Fibroblast of villous mesenchyme (primary cell): ENCODE measurements at places on chromosomes 7 and 10. TPM values are rescaled to one million over a fixed set of nuclear protein-coding genes. Genes with fewer than 3 reads are reported as not detected.
A peak's percentile ranks its signal among the peaks of the same experiment; 100 is the strongest.

GRCh38 chr10:80579849-80580637, 42.3 kb downstream of the SH2D4B start:
- no peak for DNase-seq

GRCh38 chr7:27104341-27105058, 2.0 kb upstream of the HOXA2 start:
- no peak for DNase-seq

DNA sequence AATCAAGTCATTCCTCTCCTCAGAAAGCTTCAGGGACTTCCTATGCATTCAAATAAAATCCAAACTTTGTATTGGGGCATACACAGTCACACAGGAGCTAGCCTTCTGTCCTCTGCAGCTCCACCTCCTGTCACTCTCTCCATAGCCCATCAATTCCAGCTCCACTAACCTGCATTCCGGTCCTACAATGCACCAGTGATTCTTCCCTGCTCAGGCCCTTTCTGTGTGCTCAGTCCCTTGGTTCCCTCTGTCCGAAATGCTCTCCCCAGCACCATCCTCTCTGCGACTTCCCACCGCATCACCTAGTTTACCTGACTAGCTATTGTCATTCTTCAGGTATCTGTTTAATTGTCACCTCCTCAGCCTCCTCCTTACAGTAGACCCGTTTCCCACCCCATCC, 26.4 kb upstream of the YAE1 start:
- no peak for DNase-seq

- no peak for DNase-seq
Observed at GRCh38 chr7:80411621-80412020, 100.2 kb downstream of the GNAT3 start.

GRCh38 chr7:145539910-145540309, 576.7 kb upstream of the CNTNAP2 start:
- no peak for DNase-seq

DNA sequence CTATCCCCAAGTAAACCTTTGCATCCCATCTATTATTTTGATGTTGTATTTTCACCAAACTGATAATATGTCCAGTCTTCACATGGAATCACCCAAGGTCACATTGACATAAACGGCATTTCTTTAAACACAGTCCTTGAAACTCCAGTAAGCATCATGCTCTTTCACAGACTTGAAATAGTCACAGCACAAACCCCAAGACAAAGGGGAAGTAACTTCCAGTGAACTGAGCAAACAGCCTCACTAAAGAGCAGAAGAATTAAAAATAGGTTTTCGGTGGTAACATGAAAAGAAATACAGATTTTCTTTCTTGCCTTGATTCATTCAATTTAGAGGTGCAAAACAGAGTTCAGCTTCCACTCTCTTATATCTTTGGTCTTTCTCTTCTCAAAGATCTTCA, 253.7 kb downstream of the SFMBT2 start:
- DNase-seq, result no peak

GRCh38 chr7:98137826-98138151, 31.1 kb downstream of the LMTK2 start:
- DNase-seq, result no peak

GRCh38 chr7:139230023-139230422, 1.0 kb upstream of the UBN2 start:
- DNase-seq, result no peak

- peak; percentile 71 for DNase-seq
Observed at GRCh38 chr10:36779238-36779846, 346.1 kb upstream of the ANKRD30A start.

- no peak for DNase-seq
Observed at GRCh38 chr10:87873656-87874055, 10.2 kb downstream of the PTEN start.

GRCh38 chr7:28480595-28480994, 68.3 kb downstream of the CREB5 start:
- no peak for DNase-seq

GRCh38 chr10:121668314-121669027, 70.2 kb upstream of the FGFR2 start:
- DNase-seq, result peak; percentile 42

- DNase-seq, result no peak
Observed at GRCh38 chr10:48612236-48612943, 7.5 kb upstream of the ARHGAP22 start.

GRCh38 chr7:84393786-84394185, 199.2 kb upstream of the SEMA3A start:
- no peak for DNase-seq

DNA sequence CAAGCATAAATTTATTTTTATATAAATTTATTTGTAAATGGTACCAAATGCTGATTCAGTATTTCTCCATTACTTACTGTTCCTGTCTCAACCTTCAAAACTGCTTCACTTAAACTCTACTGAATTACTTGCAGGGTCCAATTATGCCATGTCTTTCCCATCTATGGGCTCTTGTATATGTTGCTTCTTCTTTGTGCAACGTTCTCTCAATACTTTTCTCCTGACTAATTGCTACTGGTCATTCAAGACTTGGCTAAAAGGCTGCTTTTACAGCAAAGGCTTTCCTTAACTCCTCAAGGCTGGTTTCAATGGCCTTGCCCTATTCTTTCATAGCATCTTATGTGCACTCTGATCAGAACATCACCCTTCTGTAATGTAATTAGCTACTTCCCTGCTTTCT, 67.9 kb downstream of the RNLS start:
- no peak for DNase-seq

DNA sequence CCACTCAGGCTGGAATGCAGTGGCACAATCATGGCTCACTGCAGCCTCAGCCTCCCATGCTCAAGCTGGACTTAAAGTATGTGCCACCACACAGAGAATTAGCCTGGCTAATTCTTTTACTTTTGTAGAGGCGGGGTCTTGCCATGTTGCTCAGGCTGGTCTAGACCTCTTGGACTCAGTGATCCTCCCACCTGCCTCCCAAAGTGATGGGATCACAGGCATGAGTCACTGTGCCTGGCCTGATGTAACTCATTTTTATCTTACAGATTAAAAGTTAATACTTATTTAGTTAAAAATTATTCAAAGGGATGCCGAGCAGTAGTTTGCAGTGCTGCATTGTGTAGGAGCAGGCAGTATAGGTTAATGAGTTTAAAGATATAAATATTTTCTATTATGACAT, 12.6 kb upstream of the PLXDC2 start:
- no peak for DNase-seq

Gene NODAL
- total RNA-seq, result not detected in 2 replicates

Gene NUP42
- total RNA-seq, result 18.0 and 34.5 TPM in 2 replicates

Gene SPDYE16
- not detected in 2 replicates for total RNA-seq

Gene AKR1C2
- 1.6 and 5.2 TPM in 2 replicates for total RNA-seq

Gene BMPER
- 5.8 and 7.8 TPM in 2 replicates for total RNA-seq

Gene EGR2
- total RNA-seq, result 1.7 and 1.9 TPM in 2 replicates

Gene PUS7
- total RNA-seq, result 13.2 and 16.8 TPM in 2 replicates

Gene CPA5
- total RNA-seq, result not detected in 2 replicates

Gene SAP25
- total RNA-seq, result 0.32 TPM in 1 of 2 replicates, not detected in the other

Gene NAMPT
- total RNA-seq, result 160 and 180 TPM in 2 replicates
